T-helper 1 cell (primary cell): ENCODE measurements at places on chromosomes 1 and 21.

DNA sequence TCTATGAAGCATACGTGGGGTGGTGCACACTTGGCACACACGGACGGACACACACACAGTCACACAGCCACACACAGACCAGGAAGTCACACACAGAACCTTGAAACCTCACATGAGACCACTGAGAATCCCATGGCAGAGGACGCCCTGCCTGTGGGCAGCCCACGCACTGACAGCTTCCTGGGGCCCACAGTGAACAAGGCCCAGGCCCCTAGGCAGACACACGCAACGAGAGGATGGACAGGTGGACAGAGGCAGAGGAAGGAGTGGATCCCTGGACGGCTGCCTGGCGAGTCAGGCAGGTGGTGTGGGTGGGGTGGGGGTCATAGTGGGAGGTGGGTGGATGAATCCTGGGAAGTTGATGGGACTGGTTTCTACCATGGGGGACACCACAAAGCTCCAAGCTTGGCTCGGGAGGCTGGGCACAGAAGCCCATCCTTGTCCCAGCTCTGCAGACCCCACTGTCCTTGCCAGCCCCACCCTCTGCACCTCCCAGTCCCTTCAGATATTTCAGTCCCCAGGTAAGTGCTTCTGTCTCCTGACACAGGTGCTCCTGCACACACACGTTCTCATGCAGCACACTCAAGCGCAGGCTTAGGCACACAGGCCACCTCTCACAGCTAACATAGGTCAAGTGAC lies 49.1 kb downstream of the WNT9A start:
- peak; percentile 3 for DNase-seq

DNA sequence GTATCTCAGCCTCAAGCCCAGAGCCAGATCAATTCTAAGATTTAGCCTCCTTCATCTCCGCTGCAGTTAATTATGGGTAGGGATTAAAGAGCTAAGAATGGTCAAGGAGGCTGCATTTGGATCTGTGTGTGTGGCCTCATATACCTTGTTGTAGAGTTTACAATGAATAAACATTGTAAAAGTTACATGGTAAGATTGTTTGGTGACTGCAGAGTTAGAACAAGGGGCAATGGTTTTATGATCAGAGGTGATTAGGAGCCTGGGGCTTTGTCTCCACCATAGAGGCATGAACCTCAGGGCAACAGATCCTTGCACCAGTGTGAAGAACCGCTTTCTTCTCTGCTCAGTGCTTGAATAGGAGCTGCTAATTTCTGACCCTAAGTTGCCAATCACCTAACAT lies 77.0 kb upstream of the MARK1 start:
- DNase-seq = no peak

- DNase-seq = no peak
These were observed 167.9 kb downstream of the ADSS2 start for GRCh38 chr1:244283772-244284171.

- DNase-seq = no peak
These were observed 48.4 kb downstream of the CAPZB start for GRCh38 chr1:19436716-19437476.

DNA sequence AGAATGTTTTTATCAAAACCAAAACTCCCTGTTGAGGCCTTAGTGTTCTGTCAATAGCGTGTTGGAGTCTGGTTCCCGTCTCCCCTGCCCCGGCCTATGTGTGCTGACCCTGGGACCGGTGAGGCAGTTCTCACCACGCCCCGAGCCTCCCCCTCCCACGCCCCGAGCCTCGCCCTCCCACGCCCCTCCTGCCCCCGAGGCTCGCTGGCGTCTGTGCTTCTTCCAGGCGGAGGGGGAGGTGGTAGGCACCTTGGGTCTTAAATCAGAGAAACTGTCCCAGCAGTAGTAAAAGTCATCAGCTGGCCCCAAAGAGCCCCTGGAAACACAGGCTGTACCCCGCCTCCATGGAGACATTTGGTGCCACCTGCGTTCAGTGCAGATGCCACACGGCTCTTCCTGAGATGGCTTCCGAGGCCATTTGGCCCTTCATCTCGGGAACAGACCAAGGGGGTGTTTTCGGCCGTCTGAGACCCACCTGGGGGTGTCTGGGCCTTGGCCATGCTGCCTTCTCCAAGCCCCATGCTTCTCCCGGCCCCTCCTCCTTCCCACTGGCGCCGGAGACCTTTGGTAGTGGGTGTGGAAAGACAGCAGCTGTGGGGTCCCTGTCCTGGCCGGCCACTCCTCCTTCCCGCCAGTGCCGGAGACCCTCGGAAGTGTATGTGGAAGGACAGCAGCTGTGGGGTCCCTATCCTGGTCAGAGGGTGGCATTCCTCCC lies 44.7 kb downstream of the SKI start:
- no peak for DNase-seq

DNA sequence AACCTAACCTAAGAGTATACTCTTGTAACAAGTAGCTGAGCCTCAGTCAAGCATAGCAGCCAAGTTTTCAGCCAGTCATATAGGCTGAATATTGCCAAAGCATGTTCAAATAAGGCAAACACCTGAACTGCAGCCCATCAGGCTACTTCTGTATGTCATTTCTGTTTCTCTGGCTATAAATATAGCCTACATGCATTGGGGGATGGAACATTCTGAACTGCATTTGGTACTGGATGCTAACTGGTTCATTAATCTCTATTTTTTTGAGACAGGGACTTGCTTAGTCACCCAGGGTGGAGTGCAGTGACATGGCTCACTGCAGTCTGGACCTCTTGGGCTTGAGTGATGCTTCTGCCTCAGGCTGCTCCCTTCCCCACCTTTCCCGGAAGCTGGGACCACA lies 37.3 kb downstream of the MAST2 start:
- DNase-seq = no peak

- DNase-seq = no peak
These were observed 94.4 kb downstream of the MIS18A start for GRCh38 chr21:32184485-32184884.

DNA sequence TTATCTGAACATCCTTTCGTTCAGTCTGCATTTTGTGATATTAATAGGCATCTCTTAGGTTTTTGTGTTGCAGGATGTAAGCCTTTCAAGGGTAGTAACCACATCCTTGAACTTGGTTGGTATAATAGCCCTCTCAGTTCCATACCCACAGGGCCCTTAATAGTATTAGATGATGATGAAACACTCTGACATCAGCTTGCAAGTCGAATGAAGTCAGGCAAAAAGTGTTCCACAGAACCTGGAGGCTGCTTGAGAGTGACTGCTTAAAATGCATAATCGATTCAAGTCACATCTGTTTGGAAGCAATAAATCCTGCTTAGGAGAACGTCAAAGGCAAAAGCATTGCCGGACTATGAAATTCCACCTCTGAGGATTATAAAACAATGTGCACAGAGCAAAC lies 415.6 kb upstream of the KAZN start:
- DNase-seq = no peak

DNA sequence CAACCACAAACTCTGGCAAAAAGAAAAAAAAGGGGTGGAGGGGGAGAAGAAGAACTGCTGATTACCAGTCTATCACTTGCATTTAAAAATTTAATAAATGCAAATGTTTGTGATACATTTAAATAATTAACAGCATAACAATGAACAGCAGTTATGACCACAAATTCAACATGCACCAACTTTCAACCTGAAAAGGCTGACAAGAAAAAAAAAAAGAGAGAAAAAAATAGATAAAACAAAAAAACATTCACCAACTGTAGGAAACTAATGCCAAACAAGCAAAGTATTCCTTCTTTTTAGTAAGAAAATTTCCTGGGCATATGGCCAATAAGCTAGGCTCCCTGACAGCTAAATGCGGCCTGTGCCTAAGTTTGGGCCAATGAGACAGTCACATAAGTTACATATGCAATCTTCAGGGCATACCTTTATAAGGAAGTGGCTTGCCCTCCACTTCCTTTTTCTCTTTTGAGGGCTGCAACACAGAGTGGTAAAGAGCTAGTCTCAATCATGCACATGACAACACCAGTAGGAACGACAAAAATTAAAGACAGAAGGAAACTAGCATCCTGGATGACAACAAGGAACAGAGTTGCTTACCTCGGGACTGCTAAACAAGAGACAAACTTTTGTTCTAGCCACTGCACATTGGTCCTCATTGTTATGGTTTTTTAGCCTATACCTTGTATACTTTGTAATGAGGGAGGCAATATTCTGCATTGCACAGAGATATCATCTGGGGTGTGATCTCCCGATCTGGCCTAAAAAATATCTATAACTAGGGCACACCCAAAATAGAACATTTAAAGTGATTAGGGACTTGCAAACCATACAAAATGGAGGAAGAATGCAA lies 24.2 kb upstream of the PHTF1 start:
- DNase-seq = peak; percentile 22

DNA sequence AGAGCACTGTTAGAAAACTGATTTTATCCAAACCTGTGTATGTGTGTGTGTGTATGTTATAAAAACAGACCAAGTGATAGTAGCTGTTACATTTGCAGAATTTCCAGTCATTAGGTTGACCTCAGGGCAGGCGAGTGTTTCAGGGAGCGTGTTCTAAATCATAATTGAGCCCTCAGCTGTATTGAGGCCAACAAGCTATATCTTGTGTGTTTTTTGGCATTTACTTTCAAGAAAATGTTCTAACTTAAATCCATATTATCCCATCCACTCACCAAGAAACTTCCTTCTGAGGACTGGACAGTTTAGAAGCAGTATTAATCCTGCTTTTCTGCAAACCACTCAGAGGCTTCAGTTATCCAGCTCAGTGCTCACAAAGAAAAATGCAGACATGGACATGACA lies 12.0 kb downstream of the DDAH1 start:
- no peak for DNase-seq
